COR-L47 (cell line): ENCODE measurements at places on chromosomes 5 and 9.

DNA sequence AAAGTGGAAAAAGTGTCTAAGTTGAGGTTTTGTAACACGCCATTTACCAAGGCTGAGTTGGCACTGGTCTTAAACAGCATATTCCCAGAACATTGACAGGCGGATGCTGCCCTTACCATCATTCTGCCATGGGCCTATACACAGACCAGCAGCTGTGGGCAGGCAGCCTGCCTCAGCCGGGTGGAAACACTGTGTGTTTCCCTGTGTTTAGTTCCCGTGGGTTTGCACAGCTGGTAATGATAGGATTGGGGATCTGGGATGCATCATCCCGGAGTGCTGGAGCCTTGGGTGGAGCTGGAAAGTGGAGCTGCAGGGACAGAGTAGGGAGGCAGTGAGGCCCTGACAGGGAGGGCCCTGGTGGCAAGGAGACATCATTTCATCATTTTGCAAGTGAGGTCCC lies 5.5 kb upstream of the FGD3 start:
- no peak for DNase-seq

DNA sequence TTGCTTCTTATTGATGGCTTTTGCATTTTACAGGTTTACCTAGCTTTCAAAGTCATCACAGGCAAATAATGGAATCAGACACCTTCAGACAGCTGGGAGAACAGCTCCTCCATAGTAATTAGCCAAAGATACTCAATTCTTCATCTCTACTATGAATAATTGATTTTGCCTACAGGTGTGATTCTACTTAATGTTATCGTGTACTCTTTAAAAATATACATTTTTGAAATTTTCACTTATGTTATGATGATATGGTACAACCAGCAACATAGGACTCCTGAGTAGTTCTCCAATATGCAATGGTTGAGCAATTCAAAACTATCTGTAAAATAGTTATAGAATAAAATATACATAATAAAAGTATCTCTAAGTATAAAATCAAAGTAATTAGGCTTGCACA lies at the start of gene TAS2R1:
Gene TAS2R1, minus strand, starts transcription at position 101 of the 400 bp plus-strand sequence. CDS start 319 bp downstream, outside the sequence.
- DNase-seq, result no peak

GRCh38 chr5:6448622-6449464 lies at the start of gene UBE2QL1:
UBE2QL1 (plus strand) TSS chr5:6448859; CDS start chr5:6448894, 35 bp downstream.
- DNase-seq, result peak; percentile 48

DNA sequence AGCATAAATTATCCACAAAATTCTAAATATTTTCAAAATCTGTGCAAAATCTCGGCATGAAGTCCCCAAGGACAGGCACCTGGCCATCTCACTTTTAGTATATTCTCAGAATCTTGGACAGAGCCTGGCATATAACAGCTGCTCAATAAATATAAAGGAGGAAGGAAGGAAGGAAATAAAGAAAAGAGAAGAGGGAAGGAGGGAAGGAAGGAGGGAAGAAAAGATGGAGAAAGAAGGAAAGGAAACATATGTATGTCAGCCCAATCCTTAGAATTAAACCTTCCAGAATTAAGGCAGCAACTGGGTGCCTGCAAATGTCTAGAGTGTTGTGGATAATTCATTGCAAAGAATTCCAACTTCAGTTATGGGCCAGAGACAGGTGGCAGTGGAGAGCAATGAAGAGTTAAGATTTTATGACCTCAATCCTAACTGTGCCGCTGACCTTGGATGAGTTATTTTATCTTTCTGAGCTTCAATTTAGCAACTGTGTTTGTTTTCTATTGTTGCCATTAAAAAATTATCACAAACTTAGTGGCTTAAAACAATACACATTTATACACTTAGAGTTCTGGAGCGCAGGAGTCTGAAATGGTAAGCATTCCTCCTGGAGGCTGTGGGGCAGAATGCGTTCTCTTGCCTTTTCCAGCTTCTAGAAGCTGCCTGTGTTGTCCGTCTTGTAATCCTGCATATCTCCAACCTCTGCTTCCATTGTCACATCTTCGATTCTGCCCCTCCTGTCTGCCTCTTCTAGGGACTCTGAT lies 200.9 kb upstream of the MSX2 start:
- DNase-seq, result no peak

DNA sequence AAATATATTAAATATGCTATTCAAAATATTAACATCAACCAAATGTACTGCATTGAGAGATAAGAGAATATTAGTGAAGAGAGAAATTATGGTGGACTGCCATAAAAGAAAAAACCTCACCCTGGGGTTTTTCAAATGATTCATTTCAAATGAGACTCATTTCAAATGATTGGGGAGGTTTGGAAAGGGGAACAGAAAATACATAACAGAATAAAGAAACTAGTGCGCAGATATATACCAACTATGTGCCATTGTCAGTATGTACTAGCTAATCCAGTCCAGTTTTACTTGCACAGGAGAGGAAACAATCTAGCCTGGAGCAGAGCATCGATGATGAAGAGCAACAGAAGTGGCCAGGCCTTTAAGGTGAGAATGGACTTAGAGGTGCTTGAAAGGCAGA lies 651.6 kb upstream of the RORB start:
- no peak for DNase-seq

GRCh38 chr9:95572381-95573151 lies 55.8 kb upstream of the PTCH1 start:
- DNase-seq, result no peak

- no peak for DNase-seq
These were observed 2.4 kb downstream of the HMCN2 start for GRCh38 chr9:130267930-130268329.

- peak; percentile 80 for DNase-seq
These were observed 104.0 kb upstream of the ZNF366 start for GRCh38 chr5:72611118-72611730.

DNA sequence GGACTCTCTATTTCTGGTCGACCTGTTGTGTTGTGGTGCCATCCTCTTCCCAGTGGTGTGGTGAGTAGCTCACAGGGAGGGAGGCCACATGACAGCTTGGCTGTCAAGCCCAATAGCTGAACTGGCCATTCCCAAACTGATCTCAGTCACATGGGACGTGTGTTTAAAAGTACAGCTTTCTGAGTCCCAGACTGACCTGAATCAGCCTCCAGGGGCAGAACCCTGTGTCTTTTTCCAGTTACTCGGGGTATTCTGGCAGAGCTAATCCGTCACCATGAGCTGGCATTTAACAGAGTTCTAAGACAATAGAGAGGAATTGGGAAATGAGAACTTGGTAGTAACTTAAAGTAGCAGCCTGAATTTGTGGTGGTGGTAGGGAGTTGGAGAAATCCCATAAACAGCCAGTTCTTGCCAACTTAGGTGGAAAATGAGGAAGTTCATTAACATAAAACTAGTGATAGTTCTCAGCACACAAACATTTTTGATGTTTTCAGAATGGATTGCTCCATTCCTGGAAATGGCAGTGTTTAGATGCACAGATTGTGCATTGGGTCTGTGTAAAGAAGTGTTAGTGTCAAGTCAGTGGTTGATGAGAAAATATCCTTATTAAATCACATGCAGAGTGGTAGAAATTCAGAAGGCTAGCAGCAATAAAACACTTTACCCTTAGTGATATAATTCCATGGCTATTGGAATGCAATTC lies 50.9 kb downstream of the GPR107 start:
- DNase-seq, result no peak

DNA sequence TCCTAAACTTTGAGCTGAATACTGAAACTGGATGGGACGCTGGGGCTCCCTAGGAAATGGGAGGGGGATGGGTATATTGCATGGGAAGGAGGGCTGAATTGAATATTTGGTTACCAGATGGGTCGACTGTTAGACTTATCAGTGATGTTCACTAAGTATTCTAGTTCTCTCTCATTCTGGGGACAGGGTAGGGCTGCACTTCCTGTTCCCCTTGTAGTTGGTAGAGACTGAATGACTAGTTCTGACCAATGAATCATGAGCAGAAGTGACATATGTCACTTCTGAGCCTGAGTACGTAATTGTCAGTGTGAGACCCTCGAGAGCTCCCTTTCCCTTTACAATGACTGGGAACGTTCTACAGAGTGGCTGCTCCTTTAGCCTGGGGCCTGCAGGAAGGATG lies 55.5 kb upstream of the DMRT1 start:
- no peak for DNase-seq

- no peak for DNase-seq
These were observed 7.5 kb downstream of the RNF44 start for GRCh38 chr5:176529741-176530141.

DNA sequence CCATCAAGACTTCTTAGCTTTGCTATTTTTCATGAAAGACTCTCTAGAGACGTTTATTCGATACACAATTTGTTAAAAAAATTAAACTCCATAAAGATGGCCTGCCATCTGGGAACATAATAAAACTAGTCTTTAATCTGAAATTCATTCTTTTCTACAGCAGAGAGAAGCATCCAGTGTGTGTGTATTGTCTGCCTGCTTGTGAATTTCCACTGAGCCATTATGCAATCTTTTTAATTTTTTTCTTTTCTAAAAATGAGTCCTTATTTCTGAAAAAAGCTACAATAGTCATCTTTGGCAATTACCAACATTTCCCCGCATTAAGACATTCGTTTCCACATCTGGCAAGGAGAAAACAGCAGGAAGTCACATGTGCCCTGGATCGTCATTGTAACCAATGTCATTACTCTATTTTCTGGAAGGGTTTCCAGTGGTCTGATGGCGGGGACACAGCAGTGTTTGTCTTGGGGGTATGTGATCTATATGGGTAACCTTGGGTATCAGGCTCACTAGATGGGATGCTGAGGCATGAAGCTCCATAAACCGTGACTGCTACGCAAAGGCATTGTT lies 263.1 kb downstream of the MSX2 start:
- no peak for DNase-seq

DNA sequence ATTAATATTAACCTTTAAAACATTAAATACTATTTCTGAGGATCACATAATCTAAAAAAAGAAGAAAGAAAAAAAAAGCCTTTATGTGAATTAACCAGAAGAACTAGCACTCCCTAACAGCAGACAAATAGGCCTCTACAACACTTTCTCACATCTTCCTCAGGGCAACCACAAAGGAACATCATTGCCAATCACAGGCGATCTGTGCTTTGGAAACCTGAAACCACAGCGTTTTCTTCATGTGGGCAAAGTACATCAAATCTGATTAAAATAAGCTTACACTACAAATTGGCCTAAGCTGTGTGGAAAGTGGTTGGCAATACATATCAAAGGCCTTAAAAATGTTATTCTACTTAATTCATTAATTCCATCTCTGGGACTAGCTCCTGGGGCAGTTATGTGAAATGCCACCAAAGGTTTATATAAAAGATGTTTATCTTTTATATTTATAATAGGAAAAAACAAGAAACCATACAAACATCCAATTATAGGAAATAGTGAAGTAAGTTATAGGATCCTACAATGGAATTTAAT lies 184.8 kb upstream of the TBCA start:
- DNase-seq, result no peak

GRCh38 chr9:135087489-135087792 lies at the start of gene OLFM1:
OLFM1 (plus strand) TSS chr9:135087668; CDS start chr9:135087990, 322 bp downstream.
- DNase-seq, result peak; percentile 43

DNA sequence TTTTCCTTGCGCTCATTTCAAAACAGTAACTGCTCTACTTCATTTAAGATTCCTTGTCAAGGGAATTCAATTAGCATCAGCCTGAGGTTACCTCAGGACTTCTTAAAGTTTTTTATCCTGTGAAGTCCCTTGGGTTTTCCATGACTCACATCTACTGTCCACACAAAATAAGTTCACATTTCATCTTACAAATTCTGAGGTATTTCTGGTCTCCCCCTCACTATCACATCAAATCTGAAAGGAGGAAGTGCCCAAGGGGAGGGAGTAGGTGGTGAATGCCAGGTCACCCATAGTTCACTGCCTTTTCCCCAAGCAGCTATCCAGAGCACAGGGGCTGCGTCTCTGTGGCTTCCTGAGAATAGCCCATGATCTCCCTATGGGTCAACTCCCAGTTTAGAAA lies 227.1 kb upstream of the NREP start:
- no peak for DNase-seq

- peak; percentile 68 for DNase-seq
These were observed 1.4 kb downstream of the NRG2 start for GRCh38 chr5:140041492-140042392.

- peak; percentile 80 for DNase-seq
These were observed 97.1 kb downstream of the UNC13B start for GRCh38 chr9:35258660-35259474.

- DNase-seq, result no peak
These were observed 42.1 kb downstream of the RASEF start for GRCh38 chr9:83020864-83021263.

DNA sequence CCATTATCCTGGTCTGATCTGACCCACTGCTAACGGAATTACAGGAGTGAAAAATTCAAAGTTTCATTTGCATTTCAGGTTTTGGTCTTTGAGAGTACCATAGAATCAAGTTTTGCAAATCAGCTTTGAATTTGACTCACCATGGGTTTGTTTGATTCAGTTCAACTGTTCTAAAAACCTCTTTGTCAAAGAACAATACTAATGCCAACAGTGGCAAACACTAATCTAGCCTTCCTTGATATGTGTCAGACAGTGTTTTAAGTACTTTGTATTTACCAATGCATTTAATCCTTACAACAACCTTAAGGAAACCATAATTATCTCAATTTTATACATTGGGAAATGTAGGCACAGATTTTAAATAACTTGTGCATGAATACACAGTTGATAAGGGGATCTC lies 10.1 kb upstream of the FSD1L start:
- DNase-seq, result no peak

GRCh38 chr9:127967151-127967809 lies 13.5 kb downstream of the EEIG1 start:
- DNase-seq, result no peak

- DNase-seq, result no peak
These were observed 12.8 kb upstream of the SPATA24 start for GRCh38 chr5:139416651-139417050.

GRCh38 chr5:158979749-158980521 lies 119.8 kb downstream of the EBF1 start:
- DNase-seq, result no peak

GRCh38 chr5:56384186-56384585 lies 151.1 kb upstream of the ANKRD55 start:
- DNase-seq, result no peak

- DNase-seq, result peak; percentile 20
These were observed 1849.5 kb upstream of the ACO1 start for GRCh38 chr9:30534896-30535295.

- no peak for DNase-seq
These were observed 141.3 kb downstream of the MAN2A1 start for GRCh38 chr5:109830955-109831502.

DNA sequence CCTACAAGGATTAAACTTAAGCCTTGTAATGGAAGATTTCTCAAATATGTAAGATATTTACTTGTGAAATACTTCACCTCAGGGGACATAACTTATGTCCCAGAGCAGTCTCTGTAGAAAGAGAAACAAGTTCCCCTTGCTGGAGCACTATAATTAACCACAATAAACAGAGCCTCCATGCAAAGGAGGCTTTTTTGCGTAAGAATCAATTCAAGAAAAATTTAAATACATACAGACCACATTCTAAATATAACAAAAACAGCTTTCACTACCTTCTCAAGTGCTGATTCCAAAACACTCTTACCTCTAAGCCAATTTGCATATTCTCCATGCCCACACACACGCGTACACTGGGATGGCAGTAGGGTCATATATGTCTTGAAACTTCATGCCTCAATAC lies 30.7 kb upstream of the CCNB1 start:
- DNase-seq, result no peak

GRCh38 chr5:109060378-109061025 lies 312.8 kb downstream of the FER start:
- no peak for DNase-seq

- DNase-seq, result no peak
These were observed 76.5 kb downstream of the SH3PXD2B start for GRCh38 chr5:172377856-172378255.

- DNase-seq, result no peak
These were observed 11.1 kb downstream of the EXD3 start for GRCh38 chr9:137411645-137412380.

GRCh38 chr5:82793808-82794419 lies 283.3 kb downstream of the TMEM167A start:
- DNase-seq, result no peak
